HTR-8/SVneo (cell line): ENCODE measurements at places on chromosomes 5 and 9.

- no peak for DNase-seq
These were observed 10.9 kb upstream of the ZNF366 start for GRCh38 chr5:72518001-72518683.

- no peak for DNase-seq
These were observed 61.5 kb downstream of the TENT4A start for GRCh38 chr5:6774721-6775204.

- peak; percentile 41 for DNase-seq
These were observed 145.7 kb upstream of the DAB2 start for GRCh38 chr5:39570403-39571027.

GRCh38 chr5:147913786-147914185 is 7.4 kb upstream of the C5orf46 start:
- DNase-seq: no peak
